CD4-positive, alpha-beta T cell treated with Interleukin-21 for 1 hour (primary cell): ENCODE measurements at places on chromosomes 7 and 10.

DNA sequence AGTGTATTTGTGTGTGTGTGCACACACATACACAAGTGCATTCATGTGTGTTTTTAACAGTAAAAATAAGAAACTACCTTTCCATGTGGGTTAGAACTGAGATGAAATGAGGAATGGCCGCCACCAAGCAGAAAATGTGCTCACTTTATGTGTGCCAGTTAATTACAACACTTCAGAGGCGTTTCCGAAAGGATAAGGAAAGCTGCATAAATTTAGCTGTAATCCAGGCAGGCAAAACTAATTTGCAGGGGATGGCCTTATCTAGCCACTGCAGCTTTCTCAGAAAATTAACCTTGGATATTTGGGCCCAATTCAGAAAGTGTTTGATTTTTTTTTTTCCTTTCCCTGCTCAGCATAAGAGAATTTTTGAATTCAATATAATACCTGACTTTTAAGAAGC lies 328.8 kb upstream of the PHF14 start:
- no peak for DNase-seq

GRCh38 chr7:156067156-156067555 lies 254.9 kb upstream of the SHH start:
- DNase-seq = no peak

- no peak for DNase-seq
Observed at GRCh38 chr7:28290496-28290895, 109.9 kb upstream of the JAZF1 start.

GRCh38 chr7:41584746-41585145 lies 118.1 kb downstream of the INHBA start:
- DNase-seq = no peak

DNA sequence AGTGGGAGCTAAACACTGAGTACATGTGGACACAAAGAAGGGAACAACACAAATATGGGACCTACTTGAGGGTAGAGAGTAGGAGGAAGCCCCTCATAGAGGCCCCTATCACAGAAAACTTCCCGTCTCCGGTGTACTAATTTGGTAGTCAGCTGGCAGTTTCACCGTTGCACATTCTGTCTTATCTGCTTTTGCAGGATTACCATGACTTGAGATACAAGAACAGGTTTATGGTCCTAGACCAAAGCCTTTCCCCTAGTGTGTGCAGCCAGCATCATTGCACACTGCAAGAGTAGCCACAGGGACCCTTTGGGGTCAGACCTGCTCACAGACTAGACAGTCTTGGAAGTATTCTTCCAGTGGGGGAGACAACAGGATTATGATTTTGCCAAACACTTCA lies 5.9 kb upstream of the IFIT1B start:
- DNase-seq = no peak

DNA sequence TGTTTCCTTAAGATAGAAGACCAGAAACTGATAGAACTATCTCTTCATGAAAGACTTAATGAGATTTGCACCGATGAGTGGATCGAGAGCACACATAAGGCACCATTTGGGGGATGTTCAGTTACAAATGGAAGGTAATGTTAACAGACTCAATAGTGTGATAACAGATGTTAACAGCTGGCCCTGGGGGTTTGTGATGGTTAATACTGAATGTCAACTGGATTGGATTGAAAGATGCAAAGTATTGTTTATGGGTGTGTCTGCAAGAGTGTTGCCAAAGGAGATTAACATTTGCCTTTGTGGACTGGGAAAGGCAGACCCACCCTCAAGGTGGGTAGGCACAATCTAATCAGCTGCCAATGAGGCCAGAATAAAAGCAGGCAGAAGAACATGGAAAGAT lies 130.5 kb upstream of the DGKB start:
- no peak for DNase-seq
